ENCODE measurements at places on chromosomes 11 and 22.

DNA sequence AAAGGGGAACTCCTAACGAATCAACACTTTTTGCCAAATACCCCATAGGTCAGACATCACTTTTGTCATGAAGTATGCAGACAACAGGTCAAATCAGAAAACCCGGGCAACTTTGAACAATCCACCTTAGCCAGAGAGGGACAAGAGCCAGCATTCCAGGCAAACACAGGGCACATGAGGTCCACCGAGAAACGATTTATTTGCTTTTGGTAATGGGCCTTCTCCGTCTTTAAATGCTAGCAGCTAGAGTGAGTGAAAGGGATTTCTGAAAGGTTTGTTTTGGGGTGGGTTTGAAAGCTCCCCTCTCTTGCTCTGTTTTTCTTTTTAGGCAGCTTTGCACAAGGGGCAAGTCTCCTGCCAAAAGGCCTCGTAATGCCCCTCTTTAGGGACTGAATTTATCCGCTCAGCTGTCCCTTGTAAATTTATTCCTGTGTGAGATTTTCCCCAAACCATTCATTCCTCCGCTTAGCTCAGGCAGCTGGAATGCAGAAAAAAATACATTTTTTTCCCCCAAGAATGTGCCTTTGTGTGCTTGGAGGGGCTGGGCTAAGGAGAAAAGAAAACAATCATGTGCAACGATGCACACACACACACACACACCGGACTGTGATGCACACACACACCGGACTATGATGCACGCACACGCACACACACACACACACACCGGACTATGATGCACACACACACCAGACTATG is 196.9 kb downstream of the SNX19 start:
- DNase-seq: no peak

DNA sequence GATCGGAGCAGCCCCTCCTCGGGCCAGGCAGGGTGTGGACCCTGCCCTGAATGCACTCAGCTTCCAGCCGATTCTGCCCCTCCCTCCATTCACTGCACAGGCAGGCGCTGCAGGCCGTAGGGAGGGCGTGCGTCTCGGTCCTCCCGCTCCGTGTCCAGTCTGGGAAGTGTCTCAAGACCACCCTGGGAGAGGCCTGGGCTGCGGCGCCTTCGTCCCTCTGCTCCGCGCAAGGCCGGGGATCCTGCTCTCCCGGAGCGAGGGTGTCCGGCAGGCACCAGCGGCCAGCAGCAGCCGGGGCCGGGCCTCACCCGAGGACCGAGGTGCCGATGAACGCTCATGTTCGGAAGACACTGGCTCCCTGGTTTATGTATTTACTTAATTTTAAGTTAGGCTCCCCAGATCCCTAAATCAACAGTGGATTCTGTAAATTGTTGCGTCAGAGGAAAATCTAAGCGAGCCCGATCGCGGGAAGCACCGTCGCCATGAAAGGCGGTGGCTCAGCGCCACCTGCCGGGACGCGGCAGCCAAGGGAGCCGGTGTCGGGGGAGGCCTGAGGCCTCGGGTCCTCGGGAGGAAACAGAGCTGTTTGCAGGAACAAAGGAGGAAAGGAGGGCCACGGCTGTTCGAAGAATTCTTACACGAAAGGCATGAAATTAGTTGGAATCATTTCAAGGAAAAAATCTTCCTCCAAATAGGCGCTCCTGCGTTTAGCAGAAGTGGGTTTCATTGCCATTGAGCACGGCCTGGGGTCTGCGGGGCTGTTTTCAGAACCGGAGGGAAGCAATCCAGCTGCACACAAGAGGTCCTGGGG is 195.3 kb downstream of the BRD1 start:
- DNase-seq: peak; percentile 47

- no peak for DNase-seq
These were observed 363.0 kb downstream of the SOX6 start for GRCh38 chr11:15993345-15993744.

GRCh38 chr11:69376155-69377028 is 82.4 kb downstream of the MYEOV start:
- no peak for DNase-seq

DNA sequence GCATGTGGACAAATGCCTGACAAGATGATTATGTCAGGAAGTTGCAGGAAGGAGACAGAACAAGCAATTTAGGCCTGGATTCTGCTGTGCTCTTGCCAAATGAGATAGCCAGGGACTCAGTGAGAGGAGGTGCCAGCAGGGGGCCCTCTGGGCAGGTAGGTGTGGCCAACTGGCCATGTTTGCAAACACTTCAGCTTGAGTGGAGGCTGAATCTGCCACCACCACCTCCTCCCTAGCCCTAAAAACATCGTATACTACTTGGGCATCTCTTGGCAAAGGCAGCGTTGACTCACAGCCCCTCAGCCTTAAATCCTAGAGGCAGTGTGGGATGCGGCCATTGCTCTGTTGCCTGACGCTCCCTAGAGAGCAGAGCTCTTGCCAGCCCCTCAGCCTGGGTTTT is 95.1 kb upstream of the PLET1 start:
- DNase-seq: peak; percentile 24

- no peak for DNase-seq
These were observed 1000.3 kb upstream of the RAG2 start for GRCh38 chr11:37598381-37598780.

DNA sequence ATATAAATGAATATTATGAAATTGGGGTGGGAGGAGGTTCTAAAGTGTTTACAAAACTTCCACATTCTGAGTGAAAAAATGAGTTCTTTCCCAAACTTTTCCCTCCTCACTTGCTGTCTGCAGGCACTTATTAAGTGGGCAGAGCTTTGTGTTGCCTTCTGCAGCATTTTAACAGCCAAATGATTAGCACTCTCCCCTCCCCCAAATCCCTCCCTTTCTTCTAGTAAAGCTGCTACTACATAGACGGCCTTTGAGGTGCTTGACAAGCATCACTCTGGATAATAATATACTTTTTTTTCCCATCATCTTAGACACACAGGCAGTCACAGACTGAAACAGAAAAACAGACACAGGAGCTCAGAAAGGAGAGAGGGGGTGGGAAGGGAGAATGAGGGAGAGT is 493.5 kb downstream of the DLG2 start:
- DNase-seq: no peak

DNA sequence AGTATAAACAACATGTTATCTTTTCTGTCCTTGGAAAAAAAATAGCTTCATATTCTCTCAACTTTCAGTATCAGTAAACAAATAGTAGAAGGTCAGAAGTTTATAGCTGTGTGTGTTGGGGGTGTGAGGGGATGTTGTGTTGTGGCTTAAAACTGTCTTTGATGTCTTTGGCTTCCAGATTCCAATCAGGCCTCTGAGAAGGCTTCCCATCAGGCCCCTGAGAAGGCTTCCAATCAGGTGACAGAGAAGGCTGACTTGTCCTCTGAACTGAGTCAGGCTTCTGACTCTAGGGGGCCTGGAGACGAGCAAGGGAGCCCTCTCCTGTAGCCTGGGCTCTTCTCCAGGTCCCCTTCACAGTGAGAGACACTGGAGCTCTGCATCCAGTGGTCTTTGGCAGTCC is 9.3 kb downstream of the MTFP1 start:
- no peak for DNase-seq

DNA sequence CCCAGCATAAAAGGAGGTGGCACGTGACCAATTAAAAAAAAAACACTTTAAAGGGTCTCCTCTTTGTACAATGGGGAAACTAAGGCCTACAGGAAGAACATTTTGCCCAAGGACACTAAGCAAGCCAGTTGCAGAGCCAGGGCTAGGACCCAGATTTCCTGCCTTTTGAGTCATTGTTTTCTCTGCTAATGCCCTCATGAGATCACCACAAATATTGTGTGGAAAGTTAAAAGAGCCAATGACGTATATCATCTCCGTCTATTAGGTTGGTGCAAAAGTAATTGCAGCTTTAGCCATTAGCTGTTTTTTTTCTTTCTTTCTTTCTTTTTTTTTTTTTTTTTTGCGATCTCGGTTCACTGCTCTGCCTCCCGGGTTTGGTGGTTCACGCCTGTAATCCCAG is 24.1 kb upstream of the LRRC32 start:
- DNase-seq: no peak

GRCh38 chr11:69617220-69617619 is 23.7 kb upstream of the CCND1 start:
- DNase-seq: no peak

GRCh38 chr11:73521621-73522020 is 76.3 kb downstream of the FAM168A start:
- no peak for DNase-seq

DNA sequence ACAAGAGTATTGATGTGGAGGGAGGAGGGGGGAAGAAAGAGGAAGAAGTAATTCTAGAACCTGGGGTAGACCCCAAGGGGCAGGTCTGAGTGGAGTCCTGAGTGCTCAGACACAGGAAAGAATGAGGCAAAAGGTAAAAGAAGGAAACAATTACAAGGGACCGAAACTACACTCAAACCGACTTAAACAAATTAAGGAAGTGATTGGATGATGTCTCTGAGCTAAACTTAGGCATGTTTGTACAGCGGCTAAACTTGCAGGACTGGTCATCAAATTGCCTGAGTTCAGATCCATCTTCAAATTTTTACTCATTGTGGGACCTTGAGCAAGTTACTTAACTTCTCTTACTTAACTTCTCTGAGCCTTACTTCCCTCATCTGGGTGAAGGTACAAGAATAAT is 86.3 kb upstream of the LRRC55 start:
- DNase-seq: no peak

DNA sequence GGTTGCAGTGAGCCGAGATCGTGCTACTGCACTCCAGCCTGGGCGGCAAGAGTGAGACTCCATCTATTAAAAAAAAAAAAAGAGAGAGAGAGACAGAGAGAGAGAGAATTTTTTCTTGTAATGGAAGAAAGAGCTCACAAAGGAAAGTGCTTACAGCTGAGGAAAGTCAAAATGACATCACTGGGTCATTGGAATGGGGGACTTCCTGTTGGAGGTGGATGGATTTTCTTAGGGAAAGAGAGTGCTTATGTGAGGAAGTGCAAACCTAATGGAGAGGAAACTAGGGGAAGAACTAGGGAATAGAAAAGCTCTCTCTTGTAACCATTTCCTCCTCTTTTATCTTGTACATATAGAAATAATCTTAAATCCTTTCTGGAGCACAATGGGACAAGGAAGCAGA is 6.3 kb upstream of the PIWIL4 start:
- no peak for DNase-seq

DNA sequence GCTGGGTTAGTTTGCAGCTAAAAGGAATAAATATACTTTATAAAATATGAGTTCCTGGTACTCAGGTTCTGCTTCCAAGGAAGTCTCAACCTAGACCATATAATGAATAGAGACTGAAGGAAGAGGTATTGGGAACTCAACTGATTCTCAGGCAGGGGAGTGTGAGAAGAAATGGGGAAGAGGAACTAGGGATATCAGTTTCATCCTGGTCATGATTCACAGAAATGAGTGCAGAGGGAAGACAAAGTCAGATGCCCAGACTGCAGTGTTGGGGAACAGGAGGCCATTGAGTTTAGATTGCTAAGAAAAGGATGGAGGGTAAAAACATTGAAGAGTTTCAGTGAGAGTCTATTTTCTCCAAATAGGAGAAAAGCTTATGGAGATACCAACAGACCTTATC is 28.8 kb downstream of the PLAAT5 start:
- DNase-seq: no peak

GRCh38 chr11:111462329-111462728 is 49.9 kb downstream of the BTG4 start:
- no peak for DNase-seq

All from DMS79 treated with DMSO at 0.1 percent for 48 hours (cell line).